ENCODE measurements at places on chromosomes 7 and 10. TPM values are rescaled to one million over a fixed set of nuclear protein-coding genes. Genes with fewer than 3 reads are reported as not detected.

DNA sequence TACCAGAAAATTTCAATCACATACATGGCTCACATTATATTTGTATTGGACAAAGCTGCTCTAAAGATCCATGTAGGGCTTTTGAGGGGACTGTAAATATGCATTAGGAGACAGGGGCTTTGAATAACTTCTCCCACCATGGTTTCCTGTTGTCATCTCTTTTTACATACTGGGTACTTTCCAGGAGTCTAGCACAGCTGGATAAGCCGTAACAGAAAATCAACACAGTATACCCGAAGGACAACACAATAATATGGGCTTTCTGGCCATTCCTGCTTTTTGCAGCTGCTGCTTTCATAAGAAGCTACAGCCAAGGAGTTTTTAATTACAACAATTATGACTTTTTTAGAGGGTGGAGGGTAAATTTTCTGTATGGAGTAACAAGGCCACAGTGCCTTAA, 63.4 kb upstream of the SRPK2 start:
- peaks cover 4% of the 10 kb centered on the region for H3K36me3 ChIP-seq
- H3K4me3 ChIP-seq: no peak overlapping the region
- no peak overlapping the region for H3K27ac ChIP-seq
- no peaks in the 10 kb centered on the region for H3K27me3 ChIP-seq

DNA sequence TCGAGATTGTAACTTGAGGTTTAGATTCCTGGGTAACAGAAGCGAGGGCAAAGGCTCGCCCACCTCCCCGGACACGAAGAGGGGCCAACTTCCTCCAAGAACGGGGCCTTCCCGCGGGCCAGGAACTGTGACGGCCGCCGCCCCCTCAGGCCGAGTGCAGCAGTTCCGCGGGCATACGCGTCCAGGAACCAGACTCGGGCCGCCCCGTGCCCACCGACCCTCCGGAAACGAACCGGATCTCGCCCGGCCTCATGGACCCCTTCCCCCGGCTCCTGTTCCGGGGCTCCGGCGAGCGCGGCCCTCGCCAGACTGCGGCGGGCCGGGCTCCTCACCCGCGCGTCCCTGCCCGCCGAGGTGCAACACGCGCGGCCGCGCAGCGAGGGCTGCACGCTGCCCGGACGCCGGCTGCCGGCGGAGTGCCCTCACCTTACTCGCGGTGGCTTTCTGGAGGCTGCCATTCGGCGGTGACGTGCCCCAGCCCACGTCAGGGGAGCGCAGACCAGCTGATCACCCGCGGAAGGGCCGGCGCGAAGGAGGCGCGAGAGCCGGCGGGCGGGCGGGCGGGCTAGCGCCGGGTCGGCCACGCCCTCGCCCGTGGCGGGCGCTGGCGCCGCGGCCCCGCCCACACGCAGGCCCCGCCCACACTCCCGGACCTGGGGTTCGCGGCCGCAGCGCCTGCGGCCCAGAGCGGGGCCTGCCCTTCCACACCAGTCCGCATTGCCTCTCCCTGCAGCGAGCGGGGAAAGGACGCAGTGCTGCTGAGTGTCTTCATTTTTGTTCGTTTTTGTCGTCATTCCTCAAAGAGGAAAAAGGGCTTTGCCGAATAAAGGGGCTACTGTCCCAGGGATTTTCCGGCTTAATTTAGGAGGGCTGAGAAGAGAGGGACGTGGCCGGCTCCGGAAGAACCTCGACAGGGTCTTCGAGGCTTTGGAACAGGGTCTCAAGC, at the start of gene XPNPEP1:
Gene XPNPEP1 (minus strand): TSS at position 536 of the 946 bp plus-strand sequence. CDS start 78 bp downstream, at position 458.
- H3K36me3 ChIP-seq: no peaks in the 10 kb centered on the region
- H3K4me1 ChIP-seq: peaks cover 20% of the 10 kb centered on the region
- peak within 1 kb of the TSS; percentile 89 for H3K4me3 ChIP-seq
- H3K27ac ChIP-seq: peak within 1 kb of the TSS; percentile 97

- H3K27ac ChIP-seq: no peak overlapping the region
- H3K4me3 ChIP-seq: peak overlapping the region; percentile 20
- no peaks in the 10 kb centered on the region for H3K27me3 ChIP-seq
- H3K36me3 ChIP-seq: peaks cover 6% of the 10 kb centered on the region
- no peak for DNase-seq
These were observed 32.8 kb downstream of the FOXK1 start for GRCh38 chr7:4714767-4715409.

DNA sequence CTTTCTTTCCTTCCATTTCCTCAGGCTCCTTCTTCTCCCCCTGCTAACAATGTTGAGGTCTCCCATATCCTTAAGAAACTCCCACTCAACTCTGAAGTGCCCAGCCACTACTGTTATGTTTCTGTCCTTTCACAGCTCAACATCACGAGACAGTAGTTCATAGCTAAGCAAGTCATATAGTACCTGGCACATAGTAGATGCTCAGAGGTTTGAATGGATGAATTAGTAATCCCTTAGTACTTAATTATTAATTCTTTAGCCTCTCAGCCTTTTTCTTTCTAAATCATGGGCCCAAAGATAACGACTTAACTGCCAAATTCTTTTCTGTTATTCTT, 22.6 kb downstream of the CSGALNACT2 start:
- no peak for DNase-seq
- H3K27me3 ChIP-seq: no peaks in the 10 kb centered on the region
- peaks cover 25% of the 10 kb centered on the region for H3K4me1 ChIP-seq
- H3K4me3 ChIP-seq: no peak overlapping the region

DNA sequence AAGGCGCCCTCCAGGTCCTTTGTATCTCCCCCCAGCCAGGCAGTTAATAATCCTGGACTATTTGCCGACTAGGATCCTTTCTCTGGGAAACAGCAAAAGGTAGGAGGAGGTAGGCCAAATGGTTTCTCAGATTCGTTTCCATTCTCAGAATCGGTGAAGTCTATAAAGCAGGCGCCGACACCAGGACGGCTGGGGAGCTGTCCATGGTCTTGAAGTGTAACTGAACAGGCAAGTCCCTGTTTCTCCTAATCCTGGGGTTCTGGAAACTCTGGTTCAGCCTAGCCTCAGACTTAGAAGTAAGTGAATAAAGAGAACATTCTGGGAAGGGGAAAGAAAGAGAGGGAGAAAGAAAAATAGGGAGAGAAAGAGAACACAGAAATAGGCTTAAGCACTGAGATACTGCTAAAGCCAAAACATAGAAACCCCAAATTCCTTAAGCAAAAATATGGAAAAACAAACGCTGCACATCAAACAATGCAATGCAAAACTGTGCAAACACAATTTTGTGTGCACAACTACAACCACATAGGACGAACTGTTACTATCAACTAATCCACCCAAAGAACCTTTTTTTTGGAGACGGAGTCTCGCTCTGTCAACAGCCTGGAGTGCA, 11.1 kb upstream of the INA start:
- DNase-seq: no peak
- no peaks in the 10 kb centered on the region for H3K4me1 ChIP-seq
- H3K36me3 ChIP-seq: no peaks in the 10 kb centered on the region
- no peak overlapping the region for H3K27ac ChIP-seq
- H3K4me3 ChIP-seq: no peak overlapping the region
- peaks cover 19% of the 10 kb centered on the region for H3K27me3 ChIP-seq

DNA sequence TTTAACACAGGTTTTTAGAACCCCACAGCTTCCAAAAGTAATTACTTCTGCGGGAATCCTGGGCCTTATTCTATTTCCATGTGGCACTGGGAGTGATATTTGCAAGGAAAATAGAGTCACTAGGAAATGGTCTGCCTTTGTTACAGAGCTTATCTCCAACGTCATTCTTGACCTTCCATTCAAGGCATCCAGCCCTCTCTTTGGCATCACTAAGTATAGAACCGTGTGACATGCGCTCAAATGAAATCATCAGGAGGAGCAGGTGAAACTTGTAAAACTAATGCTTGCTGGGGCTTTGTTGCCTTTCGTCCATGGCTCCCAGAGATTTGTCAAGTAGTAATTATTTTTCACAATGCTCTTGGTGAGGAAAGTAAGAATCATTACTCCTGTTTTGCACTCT, 73.4 kb downstream of the PAPSS2 start:
- H3K36me3 ChIP-seq: peaks cover 36% of the 10 kb centered on the region
- no peak overlapping the region for H3K4me3 ChIP-seq
- no peaks in the 10 kb centered on the region for H3K27me3 ChIP-seq

- H3K27me3 ChIP-seq: peaks cover 51% of the 10 kb centered on the region
- no peak overlapping the region for H3K27ac ChIP-seq
- H3K36me3 ChIP-seq: no peaks in the 10 kb centered on the region
These were observed 2.5 kb upstream of the MLXIPL start for GRCh38 chr7:73626814-73627213.

GRCh38 chr10:13827076-13827797, 240.5 kb downstream of the PRPF18 start:
- peaks cover 14% of the 10 kb centered on the region for H3K4me1 ChIP-seq
- H3K4me3 ChIP-seq: peak overlapping the region; percentile 3
- no peaks in the 10 kb centered on the region for H3K27me3 ChIP-seq
- no peaks in the 10 kb centered on the region for H3K36me3 ChIP-seq
- DNase-seq: no peak
- peak overlapping the region; percentile 24 for H3K27ac ChIP-seq

GRCh38 chr10:1150638-1150955, 94.4 kb downstream of the WDR37 start:
- H3K27me3 ChIP-seq: peaks cover 7% of the 10 kb centered on the region
- no peak overlapping the region for H3K4me3 ChIP-seq
- H3K4me1 ChIP-seq: no peaks in the 10 kb centered on the region
- no peaks in the 10 kb centered on the region for H3K36me3 ChIP-seq
- no peak overlapping the region for H3K27ac ChIP-seq
- DNase-seq: no peak

- H3K27ac ChIP-seq: no peak overlapping the region
- DNase-seq: no peak
- H3K27me3 ChIP-seq: no peaks in the 10 kb centered on the region
These were observed 5.1 kb downstream of the SYNPO2L start for GRCh38 chr10:73650537-73651331.

- H3K4me3 ChIP-seq: no peak overlapping the region
- no peak for DNase-seq
- H3K4me1 ChIP-seq: peaks cover 5% of the 10 kb centered on the region
- no peaks in the 10 kb centered on the region for H3K27me3 ChIP-seq
These were observed 59.6 kb upstream of the PITRM1 start for GRCh38 chr10:3231951-3232730.

Gene PITX3
- total RNA-seq: not detected

Gene NODAL
- not detected for total RNA-seq

Gene PTCD1
- 6.8 TPM for total RNA-seq

Gene AZGP1
- total RNA-seq: 31.8 TPM

Gene ZNF804B
- total RNA-seq: not detected

Gene AKR1B15
- not detected for total RNA-seq

Gene SPDYE6
- not detected for total RNA-seq
